ENCODE measurements at places on chromosomes 2 and 18.

GRCh38 chr18:68833756-68834155, 35.9 kb downstream of the CCDC102B start:
- DNase-seq, result no peak

DNA sequence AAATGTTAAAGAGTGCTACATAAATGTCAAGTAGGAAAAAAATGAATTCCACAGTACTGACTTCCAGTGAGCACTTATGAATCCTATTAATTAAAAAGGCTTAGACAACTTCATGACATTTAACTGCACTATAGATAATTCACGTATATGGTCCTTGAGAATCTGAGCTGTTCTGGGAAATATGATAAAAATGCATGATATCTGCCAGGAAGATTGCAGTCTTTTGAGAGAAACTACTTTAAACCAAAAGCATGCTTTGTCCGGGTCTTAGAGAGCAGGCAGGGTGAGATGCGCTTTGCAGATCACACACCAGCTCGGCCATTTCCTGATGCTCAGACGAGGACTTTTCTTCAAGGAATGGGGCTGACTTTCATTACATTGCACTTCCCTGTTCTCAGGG, 42.6 kb downstream of the CMPK2 start:
- no peak for DNase-seq

GRCh38 chr18:3612315-3612714, 162.3 kb downstream of the TGIF1 start:
- DNase-seq, result no peak

DNA sequence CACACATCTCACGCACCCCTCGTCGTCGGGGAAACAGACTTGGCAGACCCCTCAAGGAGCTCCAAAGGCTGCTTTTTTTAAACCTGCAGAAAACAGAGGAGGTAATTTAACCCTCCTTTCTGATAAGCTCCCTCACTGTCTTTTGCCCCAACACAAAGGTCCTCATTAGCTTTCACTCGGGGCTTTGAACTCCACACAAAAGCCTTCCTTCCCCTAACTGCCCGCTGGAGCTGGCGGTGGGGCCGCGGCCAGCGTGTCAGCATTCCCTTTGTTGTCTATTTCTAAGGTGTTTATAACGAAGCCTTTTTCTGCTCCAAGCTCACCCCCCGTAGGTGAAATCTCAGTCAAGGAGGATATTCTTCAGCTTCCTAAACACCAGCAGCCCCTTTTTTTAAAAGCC, 43.5 kb upstream of the ID2 start:
- no peak for DNase-seq

- no peak for DNase-seq
These were observed 267.0 kb downstream of the SRBD1 start for GRCh38 chr2:45344071-45344470.
